Eye (tissue), 1 donor: ENCODE measurements at places on chromosomes 3 and 15.

DNA sequence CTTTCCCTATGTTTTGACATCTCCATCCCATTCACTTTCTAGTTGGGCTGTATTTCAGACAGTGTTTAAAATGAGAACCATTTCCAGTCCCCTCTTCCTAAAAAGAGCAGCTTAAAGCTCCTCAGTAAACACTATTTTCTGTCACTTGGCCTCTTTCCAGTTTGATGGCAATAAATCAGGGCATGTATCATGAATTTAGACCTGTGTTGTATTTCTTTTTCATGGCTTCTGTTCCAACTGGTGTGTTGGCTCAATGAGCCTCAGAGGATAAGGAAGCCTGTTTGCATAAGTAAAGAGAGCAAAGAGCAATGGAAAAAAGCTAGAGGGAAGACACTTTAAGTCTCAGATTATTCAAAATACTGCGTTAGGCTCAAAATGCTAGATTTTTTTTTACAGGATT is 7.2 kb downstream of the CCDC80 start:
- no peak for DNase-seq

- no peak for DNase-seq
Observed at GRCh38 chr15:56351957-56352506, 13.2 kb upstream of the TEX9 start.

- no peak for DNase-seq
Observed at GRCh38 chr15:44706946-44707636, 4.0 kb downstream of the PATL2 start.

DNA sequence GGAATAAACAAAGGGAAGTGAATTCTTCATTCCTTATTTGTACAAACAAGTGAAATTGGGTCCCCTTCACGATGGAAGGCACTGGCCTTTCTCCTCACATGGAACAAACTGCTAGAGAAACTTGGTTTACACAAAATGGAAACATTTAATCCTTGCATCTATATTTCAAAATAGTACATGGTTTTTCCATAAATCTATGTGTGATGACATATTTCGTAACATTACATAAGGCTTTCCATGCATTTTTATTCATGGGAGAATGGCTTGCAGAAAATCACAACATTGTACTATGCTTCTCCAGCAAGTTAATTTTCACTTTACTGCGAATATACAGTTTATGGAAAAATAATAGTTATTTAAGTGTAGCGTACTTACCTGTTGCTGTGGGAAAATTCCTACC is 81.0 kb upstream of the CDIN1 start:
- DNase-seq = no peak

DNA sequence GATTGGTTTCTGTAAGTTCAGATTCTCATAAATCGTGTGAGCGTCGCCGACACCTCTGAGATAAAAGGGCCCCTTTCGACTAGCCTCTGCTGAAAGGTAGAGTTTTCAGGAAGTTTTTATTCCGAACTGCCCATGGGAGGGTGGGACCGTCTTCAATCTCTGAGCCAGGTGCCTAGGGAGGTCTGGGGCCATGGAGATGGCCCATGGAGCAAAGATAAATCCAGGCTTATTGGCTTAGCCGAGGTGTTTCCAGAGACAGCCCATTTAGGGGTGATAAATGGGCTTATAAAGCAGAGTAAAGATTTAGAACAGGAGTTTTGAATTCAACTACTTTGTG is 442 bp downstream of the QTRT2 start:
- no peak for DNase-seq

DNA sequence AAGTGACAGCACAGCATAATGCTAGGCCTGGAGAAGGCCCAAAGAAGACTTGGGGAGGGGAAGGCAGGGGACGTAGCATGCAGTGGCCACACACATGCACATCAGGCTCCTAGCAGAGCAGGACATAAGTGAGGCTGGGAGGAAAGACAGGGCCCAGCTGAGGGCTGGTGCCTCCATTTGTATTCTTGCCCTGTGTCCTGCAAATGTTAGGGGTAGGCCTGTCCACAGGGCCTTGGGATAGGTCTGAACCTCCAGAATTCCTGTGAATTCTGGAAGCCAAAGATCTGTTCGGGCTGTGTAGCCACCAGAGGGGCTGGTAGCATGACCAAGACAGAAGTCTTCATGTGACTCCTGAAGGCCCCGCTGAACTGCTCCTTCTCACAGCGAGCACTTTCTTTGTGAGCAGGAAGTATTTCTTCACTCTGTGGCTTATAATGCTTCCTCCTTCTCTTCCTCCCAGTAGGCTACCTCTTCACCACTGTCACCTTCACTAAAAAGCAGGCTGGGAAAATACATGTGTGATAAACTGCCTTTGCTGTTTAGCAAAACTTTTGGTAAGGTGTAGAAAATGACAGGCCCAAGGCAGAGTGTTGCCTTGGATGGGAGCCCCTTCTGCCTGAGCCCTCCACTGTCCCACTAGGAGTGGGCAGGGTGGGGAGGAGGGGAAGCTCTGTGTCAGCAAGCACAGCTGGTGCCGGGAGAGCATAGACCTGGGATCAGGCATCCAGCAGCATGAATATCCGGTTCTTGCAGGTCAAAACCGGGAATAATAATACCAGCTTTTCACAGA is 8.4 kb downstream of the CERS3 start:
- no peak for DNase-seq

- DNase-seq = no peak
Observed at GRCh38 chr3:189779166-189779565, 148.0 kb downstream of the TP63 start.

DNA sequence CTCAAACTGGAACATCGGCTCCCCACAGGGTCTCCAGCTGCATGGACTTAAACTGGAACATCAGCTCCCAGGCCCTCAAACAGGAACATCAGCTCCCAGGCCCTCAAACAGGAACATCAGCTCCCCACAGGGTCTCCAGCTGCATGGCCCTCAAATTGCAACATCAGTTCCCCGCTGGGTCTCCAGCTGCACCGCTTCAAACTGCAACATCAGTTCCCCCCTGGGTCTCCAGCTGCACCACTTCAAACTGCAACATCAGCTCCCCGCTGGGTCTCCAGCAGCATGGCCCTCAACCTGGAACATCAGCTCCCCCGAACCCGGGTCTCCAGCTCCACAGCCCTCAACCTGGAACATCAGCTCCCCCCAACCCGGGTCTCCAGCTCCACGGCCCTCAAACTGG is 82.0 kb downstream of the TFRC start:
- DNase-seq = no peak

GRCh38 chr15:55627730-55628368 is 39.7 kb upstream of the PYGO1 start:
- no peak for DNase-seq

DNA sequence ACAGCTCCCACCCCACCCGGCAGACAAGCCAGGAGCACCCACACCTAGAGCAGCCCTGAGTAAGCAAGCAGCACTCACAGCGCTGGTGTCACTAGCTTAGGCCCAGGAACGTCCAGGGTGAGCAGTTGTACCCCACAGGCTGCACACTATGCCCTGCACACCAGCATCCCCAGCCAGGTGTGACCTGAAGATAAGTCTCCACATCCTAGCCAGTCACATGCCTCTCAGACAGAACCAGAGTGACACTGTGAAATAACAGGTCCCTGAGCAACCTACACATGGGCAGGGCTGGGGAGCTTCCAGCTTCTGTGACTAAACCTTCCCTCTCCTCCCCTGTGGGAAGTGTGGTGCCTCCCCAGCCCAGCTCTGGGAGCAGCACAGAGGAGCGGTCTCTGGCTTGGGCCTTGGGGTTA is 253.6 kb downstream of the UACA start:
- no peak for DNase-seq

- no peak for DNase-seq
Observed at GRCh38 chr3:4418156-4418555, 48.9 kb downstream of the SUMF1 start.

- no peak for DNase-seq
Observed at GRCh38 chr3:100263583-100263982, 2.8 kb downstream of the TBC1D23 start.

DNA sequence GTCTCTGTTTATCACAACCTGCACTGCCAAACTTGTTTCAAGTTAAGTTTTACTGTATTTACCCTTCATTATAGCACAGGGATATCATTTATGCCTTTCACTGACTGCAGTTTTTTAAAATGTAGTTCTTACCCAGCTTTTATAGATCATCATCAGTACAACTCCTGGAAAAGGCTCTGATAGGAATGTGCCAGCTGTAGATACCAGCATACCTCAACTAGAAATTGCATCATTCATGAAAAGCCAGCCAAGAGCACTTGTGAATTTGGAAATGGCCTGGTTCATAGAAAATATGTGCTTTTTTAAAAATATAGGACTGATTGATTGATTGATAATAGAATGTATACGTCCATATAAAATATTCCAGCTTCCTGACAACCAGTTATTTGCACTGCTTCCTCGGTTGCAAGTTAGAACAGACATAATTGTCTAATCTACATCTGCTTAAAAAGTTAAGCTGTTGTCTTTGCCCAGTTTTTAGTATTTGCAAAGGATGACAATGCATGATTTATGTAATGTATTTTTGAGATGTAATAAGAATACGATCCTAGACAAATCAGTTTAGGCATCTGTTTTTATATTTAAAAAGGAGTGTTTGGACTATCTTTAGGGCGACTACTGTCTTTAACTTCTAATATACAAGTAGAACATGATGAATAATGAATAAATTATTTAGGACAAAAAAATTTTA is 58.5 kb downstream of the DCUN1D1 start:
- no peak for DNase-seq

DNA sequence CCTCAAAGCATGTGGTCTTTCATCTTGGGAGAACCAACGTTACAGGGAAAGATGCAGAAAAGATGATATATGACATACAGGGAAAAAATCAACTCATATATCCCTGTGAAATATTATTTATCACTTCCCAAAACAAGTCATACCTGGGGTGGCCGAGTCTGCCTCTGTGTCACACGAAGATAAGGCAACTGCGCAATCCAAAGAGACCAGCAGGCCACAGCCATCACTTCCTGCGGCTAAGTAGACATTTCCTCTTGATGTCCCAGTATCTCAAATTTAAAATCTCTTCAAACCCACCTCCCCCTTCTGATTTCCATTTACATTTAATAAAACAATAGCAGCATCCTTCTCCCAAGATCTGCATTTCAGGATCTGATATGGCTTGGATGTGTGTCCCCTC is 71.5 kb downstream of the IGF2BP2 start:
- no peak for DNase-seq

- peak; percentile 16 for DNase-seq
Observed at GRCh38 chr15:80932989-80933388, 56.6 kb downstream of the MESD start.

GRCh38 chr3:55870594-55870993 is 383.5 kb upstream of the WNT5A start:
- no peak for DNase-seq

GRCh38 chr3:152452318-152452717 is 183.6 kb downstream of the MBNL1 start:
- peak; percentile 56 for DNase-seq

DNA sequence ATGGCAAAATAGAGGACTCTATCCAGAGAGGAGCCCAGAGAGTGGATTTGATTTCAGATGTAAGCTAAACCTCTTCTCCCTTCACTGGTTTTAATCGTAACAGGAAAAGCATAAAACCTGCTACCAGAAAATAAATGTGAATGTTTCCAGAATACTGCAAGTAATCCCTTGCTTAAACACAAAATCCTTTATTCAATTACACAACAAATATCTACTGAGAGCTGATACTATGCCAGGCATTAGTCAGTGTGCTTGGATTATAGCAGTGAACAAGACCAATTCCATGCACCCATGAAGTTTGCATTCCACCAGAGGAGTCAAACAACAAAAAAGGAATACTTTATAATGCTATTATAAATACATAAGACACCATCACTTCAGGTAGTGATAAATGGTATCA is 15.1 kb downstream of the AVEN start:
- DNase-seq = no peak

DNA sequence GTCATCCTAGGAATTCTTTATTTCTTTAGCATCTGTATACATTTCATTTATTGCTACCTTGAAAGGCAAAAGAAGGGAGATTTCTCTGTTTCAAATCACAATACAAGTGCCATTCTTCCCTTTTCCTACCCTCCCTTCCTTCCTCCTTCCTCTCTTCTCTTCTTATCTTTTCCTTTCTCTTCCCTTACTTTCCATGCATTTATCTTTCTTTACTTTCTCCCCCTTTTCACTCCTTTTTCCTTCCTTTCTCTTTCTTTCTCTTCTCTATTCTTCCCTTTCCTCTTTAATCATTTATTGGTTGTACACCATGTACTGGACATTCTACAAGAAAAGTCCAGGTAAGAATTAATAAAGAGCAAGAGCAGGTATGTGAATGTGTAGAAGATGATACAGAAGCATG is 251.0 kb upstream of the PEX5L start:
- DNase-seq = no peak

- peak; percentile 22 for DNase-seq
Observed at GRCh38 chr3:146280864-146281263, 30.0 kb upstream of the PLSCR4 start.

GRCh38 chr3:58573640-58574039 is 3.6 kb downstream of the FAM107A start:
- DNase-seq = no peak
